ENCODE measurements at places on chromosomes 11 and 22.

GRCh38 chr11:7551571-7551970 lies 37.8 kb downstream of the PPFIBP2 start:
- no peak for DNase-seq

- no peak for DNase-seq
These were observed 148.2 kb upstream of the ARHGAP20 start for GRCh38 chr11:110860461-110860860.

DNA sequence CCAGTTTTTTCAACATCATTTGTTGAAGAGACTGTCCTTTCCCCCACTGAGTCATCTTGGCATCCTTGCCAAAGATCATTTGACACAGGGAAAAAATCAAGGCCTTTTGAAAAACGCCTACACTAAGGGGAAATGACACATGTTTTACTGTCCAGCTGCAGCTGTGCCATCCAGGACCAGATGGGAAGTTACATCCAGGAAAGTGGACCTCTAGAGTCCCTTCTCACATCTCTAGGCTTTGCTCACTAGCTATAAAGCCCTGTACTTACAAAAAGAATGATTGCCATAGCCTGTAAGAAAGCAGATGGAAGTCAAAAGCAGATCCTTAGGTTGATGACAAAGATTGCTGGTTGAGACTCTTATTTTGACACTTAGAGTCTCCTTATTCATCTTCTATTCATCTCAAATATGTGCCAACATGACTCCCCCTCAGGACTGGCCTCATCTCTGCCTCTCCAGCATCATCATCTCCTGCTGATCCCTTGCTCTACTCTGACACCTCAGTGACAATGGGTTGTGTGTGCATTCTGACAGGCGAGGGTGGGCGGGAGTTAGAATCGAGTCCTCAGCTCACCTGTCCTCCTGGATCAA lies 22.8 kb downstream of the OSBP2 start:
- DNase-seq, result no peak

GRCh38 chr11:68120273-68121066 lies 718 bp downstream of the CHKA start:
- DNase-seq, result no peak

GRCh38 chr11:117723277-117724024 lies 73.6 kb downstream of the DSCAML1 start:
- no peak for DNase-seq

- no peak for DNase-seq
These were observed 1.4 kb downstream of the TNNI2 start for GRCh38 chr11:1839924-1840779.

DNA sequence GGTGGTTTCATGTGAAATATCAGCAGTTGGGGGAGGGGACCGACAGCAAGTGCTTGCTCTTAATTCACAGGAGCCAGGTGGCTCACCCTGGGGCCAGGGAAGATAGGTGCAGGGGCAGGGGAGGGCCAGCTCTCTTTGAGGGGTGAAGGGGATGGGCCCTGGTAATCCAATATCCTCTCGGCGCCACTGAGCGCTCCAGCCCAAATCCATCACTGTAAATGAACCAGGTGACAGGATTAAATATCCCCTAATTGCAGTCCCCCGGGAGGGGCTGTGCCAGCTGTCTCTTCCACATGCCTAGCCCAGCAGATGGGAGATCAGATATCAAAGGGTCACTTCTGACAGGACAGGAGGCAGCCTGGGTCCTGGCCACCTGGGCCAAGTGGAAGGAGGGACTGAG lies 531.8 kb upstream of the CADM1 start:
- no peak for DNase-seq

DNA sequence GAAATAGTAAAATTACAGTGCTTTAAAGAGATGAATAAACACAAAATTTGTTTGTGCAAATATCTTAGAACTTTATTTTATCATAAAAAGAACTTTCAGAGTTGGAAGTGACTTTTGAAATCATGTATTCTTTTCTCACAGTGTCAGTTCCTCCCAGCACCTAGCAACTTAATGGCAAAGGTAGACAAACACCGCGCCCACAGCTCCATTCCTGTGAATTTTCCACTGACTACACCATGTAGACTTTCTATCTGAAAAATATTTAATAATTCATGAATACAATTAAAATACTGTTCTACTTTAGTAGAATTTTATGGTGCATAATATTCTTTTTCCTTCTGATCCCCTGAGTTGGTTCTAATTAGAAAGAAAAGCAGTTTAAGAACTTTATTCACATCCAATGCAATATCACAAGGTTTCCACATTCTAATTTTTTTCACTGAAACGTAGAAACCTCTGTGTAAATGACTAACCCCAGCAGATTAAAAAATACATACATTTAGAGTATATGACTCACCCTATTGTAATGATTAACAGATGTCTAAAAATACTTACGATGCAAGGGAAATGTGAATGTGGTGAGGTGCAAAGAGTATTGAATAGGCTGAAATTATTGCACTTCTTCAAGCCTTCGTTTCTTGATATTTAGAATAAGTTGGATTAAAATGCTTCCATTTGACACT lies 218.2 kb upstream of the CCDC179 start:
- no peak for DNase-seq

GRCh38 chr11:116946414-116946813 lies 109.0 kb upstream of the APOA1 start:
- no peak for DNase-seq

DNA sequence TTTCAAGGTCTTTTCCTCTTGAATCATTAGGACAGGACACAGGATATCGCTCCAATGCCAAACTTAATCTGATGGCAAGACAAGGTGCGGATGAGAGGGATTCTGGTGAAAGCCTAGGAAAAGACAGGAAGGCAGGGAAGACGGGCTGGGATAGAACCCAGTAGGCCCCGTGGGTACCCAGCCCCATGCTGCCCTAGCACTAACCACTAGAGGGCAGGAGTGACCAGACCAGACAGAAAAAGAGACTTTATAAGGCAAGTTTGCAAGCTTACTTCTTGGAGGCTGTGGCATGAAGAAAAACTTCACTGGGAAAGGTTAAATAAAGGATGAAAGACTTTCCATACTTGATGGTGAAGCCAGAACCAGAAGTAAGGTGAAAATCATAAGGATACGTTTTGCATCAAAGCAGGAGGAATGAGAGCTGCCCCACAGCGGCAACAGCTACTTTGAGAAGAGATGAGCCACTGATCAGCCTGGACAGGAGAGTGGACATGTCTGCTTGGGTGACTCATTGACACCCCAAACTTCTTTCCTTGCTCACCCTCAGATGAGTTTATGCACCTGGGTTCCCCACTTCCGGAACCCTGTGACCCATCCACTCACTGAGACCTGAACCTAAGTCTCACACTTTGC lies 39.8 kb downstream of the SYN3 start:
- peak; percentile 93 for DNase-seq

- no peak for DNase-seq
These were observed 12.3 kb downstream of the TOLLIP start for GRCh38 chr11:1297011-1297575.

GRCh38 chr11:16605894-16606783 lies 132.3 kb upstream of the C11orf58 start:
- peak; percentile 74 for DNase-seq

- no peak for DNase-seq
These were observed 93.8 kb upstream of the LRRC55 start for GRCh38 chr11:57087991-57088390.

DNA sequence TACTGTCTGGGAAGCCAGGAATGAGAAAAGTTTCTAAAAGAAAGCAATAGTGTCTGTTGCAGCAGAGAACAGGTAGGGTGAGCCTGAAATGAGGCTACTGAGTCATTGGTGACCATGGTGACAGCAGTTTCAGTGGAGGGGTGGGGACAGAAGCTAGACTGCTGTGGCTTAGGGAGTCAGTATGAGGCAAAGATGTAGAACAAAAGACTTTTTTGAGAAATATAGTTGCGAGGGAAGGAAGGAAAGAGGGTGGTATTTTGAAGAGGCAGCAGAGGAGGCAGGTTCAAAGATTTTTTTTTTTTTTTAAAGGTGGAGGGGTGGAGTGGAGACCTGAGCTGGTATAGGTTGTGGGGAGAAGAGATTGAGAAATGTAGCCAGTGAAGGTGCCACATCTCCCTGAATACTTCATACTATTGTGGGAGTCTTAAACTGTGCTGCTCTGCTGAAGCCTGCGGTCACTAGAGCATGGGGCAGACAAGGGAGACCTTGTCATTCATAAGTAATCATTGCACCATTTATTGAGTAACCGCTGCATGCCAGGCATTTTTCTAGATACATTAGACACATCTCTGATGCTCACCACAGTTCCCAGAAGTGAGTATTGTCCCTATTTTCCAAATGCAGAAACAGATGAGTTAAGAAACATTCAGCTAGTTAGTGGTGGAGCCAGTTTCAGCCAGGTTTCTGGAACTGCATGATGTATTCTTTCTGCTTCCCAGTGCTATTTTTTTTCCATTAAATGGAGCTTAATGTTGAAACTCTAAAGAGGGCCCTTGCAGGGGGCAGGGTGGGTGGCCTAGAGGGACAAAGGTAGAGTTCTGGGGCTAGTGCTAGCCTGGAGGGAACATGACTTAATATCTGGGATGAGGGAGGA lies 49.9 kb downstream of the STIM1 start:
- no peak for DNase-seq

DNA sequence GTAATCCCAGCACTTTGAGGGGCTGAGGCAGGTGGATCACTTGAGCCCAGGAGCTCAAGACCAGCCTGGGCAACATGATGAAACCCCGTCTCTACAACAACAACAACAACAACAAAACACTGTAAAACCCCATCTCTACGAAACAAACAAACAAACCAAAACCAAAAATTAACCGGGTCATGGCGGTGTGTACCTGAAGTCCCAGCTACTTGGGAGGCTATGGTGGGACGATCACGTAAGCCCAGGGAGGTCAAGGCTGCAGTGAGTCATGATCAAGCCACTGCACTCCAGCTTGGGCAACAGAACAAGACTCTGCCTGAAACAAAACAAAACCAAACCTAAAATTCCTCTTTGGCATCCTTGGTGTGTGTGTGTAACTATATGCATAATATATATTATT lies 7.0 kb upstream of the POLA2 start:
- no peak for DNase-seq

- no peak for DNase-seq
These were observed 10.9 kb downstream of the SMCO4 start for GRCh38 chr11:93532281-93532789.

- peak; percentile 87 for DNase-seq
These were observed at the start of gene PPP2R5B for GRCh38 chr11:64923944-64924909. Gene PPP2R5B, plus strand, starts transcription at chr11:64924689. Its CDS starts 1,046 bp downstream, at chr11:64925735.

- no peak for DNase-seq
These were observed 11.3 kb downstream of the LMO1 start for GRCh38 chr11:8252388-8252787.

GRCh38 chr22:38873469-38874411 lies 1.7 kb upstream of the CBX6 start:
- no peak for DNase-seq

DNA sequence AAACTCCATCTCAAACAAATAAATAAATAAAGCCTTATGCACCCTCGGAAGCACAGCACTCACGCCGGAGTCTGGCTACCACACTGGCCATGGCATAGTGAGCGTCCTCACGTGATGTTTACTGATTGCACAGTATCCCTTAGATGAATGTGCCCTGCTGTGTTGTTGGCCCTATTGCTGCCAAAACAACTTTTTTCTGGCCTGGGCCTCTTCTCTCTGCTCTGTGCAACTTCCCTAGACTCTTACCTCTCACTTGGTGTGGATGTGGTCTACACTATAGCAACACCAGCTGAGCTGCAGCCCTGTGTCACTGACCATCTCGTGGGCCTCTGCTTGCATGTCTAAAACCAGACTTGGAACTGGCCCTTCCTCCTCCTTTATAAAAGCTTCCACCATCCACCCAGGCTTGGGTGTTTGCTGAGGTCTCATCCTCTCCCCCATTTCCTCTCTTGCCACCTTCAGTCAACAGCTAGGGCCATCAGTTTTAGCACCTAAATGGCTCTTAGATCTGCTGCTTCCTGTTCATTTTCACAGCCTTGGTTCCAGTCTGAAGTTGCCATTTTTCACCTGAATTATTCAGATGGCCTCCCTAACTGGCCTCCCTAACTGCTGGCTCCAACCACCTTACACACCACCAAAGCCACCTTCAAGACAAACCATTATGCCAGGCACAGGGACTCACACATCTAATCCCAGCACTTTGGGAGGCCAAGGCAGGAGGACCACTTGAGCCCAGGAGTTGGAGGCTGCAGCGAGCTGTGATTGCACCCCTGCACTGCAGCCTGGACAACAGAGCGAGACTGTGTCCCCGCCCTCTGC lies 9.2 kb downstream of the ZNF74 start:
- no peak for DNase-seq

GRCh38 chr11:85095239-85095638 lies 531.9 kb downstream of the DLG2 start:
- no peak for DNase-seq

DNA sequence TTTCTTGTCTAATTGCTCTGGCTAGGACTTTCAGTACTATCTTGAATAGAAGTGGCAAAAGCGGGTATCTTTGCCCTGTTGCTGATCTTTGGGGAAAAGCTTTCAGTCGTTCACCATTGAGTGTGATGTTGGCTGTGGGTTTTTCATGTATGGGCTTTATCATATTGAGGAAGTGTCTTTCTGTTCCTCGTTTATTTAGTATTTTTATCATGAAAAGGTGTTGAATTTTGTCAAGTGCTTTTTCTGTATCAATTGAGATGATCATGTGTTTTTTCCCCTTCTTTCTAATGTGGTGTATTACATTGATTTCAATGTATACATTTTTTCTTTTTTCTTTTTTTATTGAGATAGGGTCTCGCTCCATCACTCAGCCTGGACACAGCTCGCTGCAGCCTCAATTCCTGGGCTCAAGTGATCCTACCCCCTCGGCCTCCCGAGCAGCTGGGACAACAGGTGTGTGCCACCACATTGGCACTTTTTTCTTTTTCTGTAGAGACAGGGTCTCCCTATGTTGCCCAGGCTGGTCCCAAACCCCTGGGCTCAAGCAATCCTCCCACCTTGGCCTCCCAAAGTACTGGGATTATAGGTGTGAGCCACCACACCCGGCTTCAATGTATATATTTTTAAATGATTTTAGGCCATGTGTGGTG lies 5.3 kb upstream of the GNB1L start:
- DNase-seq, result no peak

DNA sequence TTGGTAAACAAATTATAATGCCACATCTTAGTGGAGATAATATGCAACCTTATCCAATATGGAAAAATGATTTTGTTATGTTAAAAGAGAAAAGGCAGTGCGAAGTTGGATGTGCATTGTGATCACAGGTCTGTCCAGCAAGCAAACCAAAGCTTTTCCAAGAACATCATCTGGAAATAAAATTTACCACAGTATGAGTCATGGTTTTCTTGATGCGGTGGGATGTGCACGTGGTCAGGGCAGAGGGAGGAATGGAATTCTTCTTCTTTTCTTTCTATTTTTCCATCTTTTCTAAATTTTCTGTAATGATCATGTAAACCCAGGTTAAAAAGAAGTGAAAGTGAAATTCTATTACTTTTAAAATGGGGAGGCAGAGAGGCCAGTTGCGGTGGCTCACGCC lies 169.8 kb downstream of the C11orf91 start:
- DNase-seq, result no peak

DNA sequence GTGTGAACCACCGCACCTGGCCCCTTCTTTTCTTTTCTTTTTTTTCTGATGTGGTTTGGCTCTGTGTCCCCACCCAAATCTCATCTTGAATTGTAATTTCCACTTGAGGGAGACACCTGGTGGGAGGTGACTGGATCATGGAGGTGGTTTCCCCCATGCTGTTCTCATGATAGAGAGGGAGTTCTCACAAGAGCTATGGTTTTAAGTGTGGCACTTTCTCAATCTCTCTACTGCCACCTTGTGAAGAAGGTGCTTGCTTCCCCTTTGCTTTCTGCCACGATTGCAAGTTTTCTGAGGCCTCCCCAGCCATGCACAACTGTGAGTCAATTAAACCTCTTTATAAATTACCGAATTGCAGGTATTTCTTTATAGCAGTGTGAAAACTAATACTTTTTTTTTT lies 4.9 kb upstream of the TCN2 start:
- no peak for DNase-seq

GRCh38 chr11:112606656-112607055 lies 346.0 kb upstream of the PLET1 start:
- no peak for DNase-seq

Measured in H1 (cell line).